ENCODE measurements at places on chromosomes 16 and 17. TPM values are rescaled to one million over a fixed set of nuclear protein-coding genes. Genes with fewer than 3 reads are reported as not detected.

CCL16 gene
- not detected for total RNA-seq

MEIOB gene
- not detected for total RNA-seq

CPNE7 gene
- total RNA-seq = not detected

CD300H gene
- not detected for total RNA-seq

COASY gene
- total RNA-seq = 56.2 TPM

FGF11 gene
- 0.23 TPM for total RNA-seq

Measured in HT1080 (cell line).